Stimulated activated CD4-positive, alpha-beta T cell treated with anti-CD3 and anti-CD28 coated beads, Interleukin-1b, Interleukin-23, amount 100 ng/mL, for 1 hour (primary cell): ENCODE measurements at places on chromosomes 16 and 17.

- no peak for DNase-seq
Observed at GRCh38 chr16:82460766-82461165, 166.0 kb upstream of the CDH13 start.

GRCh38 chr17:71872843-71873485 lies 247.9 kb upstream of the SOX9 start:
- no peak for DNase-seq

DNA sequence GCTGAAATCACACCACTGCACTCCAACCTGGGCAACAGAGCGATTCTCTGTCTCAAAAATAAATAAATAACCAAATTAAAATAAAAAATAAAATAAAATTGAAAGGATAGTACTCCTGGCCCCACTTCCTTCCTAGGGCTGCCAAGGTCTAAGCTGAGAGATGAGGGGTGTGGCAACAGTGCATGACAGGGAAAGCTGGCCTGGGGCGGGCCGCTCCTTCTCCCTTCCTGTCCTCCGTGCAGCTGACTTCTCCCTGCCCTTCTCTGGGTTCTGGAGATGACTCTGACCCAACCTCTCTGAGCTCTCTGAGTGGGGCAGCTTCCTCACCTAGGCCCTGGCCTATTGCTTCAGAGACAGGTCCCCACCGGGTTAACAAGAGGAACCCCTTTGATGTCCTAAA lies 8.7 kb upstream of the SLC25A39 start:
- DNase-seq: no peak

- DNase-seq: no peak
Observed at GRCh38 chr17:47942096-47942510, 732 bp downstream of the PNPO start.

GRCh38 chr17:68909066-68909465 lies 46.1 kb downstream of the ABCA8 start:
- DNase-seq: no peak

GRCh38 chr17:17106756-17107155 lies 64.5 kb downstream of the MPRIP start:
- no peak for DNase-seq

DNA sequence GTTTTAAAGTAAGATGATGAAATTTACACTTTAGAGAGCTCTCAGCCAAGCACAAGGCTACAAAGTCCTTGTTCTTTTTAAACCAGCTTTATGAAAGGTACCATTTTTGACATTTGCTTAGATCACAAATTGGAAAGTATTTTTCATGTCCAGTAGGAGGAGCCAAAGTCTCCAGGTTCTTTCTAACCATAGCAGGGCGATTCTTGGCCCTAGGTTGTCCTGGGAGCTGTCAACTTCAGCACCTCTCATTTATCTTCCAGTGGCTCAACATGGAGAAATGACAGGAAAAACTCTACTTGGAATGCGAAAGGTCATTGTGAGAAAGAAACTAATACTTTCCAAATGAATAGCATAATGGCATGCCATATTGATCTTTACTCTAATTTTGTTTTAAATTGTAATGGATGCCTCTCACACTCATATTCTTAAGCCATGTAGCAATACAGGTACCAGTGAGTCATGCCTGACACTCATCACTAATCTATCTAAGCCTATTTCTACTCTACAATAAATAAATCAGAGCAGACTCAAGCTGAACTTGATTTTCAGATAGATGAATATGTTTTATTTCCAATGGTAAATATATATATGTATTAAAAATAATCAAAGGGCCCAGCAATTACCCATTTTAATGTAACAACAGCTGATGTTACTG lies 919.1 kb upstream of the EEF2KMT start:
- DNase-seq: no peak

DNA sequence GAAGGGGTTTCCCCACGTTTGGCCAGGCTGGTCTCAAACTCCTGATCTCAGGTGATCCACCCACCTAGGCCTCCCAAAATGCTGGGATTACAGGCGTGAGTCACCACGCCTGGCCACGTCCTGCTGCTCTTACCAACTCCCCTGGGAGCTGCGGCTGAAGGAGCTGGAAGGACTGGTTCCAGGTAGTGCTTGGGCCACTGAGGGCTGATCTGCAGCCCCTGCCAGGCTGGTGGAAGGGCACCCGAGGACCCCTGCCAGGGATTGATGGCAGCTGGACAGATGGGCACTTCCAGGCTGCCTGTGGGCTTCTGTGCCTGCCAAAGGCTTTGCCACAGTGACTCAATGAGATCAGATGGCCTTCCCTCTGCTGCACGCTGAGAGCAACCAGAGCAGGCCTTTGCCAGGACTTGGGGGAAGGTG lies 2.3 kb downstream of the OXLD1 start:
- DNase-seq: no peak

GRCh38 chr16:8877894-8878522 lies 4.1 kb upstream of the LITAFD start:
- DNase-seq: no peak

DNA sequence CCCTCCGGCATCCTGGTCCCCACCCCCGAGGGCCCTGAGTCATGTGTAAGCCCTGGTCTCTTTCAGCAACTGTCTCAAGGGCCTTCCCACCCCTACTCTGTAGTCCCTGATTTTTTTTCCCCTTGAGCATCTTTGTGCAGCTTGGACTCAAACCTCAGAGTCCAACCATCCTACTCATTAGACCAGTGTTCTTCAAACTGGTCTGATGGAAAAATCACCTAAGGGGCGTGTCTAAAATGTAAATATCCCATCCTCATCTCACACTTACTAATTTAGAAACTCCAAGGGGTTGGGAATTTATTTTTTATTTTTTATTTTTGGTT lies 624 bp downstream of the G6PC3 start:
- DNase-seq: peak; percentile 49

DNA sequence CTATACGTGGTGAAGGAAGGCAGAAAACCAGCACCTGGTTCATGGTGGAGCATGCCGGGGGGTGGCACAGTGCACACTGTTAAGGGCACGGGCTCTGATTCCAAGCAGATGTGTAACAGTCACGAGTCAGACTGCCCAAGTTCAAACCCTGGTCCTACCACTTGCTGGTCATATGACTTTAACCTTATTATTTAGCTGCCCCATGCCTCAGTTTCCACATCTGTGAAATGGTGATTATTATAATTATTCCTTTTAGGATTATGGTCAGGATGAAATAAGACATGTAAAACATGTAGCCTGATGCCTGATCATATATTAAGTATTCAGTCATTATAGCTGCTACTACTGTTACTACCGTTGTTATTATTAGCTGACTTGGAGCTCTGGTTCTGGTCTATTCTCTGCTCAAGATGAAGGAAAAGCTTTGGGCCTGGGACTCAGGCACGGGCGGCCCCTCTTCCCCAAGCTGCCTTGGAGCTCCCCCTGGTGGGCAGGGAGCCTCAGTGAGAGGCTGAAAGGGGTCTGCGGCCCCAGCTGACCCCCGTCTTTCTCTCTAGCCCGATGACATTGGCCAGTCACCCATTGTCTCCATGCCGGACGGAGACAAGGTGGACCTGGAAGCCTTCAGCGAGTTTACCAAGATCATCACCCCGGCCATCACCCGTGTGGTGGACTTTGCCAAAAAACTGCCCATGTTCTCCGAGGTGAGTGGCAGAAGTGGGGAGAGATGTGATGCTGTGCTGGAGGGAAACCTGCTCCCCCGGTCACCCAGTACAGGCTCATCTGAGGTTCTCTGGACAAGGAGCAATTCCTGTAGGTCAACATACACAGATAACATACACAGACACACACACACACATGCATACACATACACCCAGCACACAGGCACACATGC lies 14.0 kb downstream of the NR1D1 start:
- DNase-seq: no peak

- DNase-seq: no peak
Observed at GRCh38 chr16:1645914-1646525, 32.1 kb upstream of the JPT2 start.

DNA sequence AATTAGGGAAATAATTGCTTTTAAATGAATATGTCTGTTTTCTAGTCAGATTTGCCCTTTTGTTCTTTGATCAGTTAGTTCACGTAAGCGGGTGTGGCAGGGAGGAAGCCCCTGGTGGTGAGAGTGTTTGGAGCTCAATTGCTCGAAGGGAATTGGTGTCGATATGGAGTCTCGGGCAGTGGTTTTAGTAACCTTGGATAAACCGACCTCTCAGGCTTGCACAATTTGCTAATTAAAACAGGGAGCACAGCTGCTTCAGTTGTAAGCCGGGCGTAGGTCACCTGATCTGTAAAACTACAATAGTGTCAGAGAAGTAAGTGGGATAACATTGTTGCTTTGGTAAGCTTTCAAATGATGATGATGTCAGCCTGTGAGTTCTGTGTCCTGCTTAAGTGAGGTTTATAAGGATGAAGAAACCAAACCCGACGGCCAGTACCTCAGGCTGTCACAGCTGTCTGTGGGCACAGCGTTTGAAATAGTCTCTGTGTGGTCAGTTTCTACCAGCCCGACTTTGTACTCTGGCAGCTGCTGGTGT lies 2.9 kb downstream of the ZNF750 start:
- no peak for DNase-seq

DNA sequence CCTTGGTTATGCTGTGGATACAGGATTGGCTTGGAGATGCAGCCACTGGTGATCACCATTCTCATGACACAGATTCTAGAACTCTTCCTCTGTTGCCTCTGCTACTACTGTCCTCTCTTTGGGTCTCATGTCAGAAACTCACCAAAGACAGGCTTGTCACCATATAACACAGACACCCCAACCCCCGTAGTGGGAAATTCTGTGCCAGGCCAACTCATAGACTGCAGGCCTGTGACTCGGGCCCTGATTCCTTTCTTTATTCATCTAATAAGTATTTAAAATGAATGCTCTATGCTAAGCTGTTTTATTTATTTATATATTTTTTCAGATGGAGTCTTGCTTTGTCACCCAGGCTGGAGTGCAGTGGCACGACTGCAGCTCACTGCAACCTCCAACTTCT lies 9.5 kb downstream of the CYB5D2 start:
- no peak for DNase-seq

DNA sequence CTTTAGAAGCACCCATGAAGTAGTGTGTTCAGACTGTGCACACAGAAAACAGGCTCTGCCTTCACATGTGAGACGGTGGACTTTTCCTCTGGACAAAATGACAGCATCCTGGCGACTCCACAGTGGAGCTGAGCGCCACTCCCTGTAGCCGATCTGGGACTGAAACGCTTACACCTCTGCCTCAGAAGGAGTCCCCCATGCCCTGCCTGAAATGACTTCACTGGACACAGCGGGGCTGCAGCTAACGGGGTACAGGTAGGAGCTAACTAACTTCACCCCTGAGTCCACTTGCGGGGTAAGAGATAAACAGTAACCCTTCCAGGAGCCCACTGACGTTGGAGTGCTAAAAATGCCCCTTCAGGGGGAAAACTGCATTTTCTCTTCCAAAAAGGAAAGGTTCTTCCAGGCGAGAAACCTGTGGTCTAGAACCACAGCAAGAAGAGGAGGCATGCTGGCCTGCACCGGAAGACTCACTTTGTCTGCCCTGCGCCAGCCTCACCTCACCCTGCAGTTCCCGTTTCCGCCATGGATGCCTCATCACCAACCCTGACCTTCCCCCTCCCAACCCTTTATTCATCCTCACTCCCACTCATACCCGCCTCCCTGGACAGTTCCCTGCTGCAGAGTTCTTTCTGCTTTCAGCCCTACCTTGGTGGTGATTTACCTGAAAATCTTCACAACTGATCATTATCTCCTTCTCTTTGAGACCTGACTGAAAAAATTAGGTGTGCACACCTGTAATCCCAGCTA lies 19.4 kb upstream of the ENDOV start:
- no peak for DNase-seq

DNA sequence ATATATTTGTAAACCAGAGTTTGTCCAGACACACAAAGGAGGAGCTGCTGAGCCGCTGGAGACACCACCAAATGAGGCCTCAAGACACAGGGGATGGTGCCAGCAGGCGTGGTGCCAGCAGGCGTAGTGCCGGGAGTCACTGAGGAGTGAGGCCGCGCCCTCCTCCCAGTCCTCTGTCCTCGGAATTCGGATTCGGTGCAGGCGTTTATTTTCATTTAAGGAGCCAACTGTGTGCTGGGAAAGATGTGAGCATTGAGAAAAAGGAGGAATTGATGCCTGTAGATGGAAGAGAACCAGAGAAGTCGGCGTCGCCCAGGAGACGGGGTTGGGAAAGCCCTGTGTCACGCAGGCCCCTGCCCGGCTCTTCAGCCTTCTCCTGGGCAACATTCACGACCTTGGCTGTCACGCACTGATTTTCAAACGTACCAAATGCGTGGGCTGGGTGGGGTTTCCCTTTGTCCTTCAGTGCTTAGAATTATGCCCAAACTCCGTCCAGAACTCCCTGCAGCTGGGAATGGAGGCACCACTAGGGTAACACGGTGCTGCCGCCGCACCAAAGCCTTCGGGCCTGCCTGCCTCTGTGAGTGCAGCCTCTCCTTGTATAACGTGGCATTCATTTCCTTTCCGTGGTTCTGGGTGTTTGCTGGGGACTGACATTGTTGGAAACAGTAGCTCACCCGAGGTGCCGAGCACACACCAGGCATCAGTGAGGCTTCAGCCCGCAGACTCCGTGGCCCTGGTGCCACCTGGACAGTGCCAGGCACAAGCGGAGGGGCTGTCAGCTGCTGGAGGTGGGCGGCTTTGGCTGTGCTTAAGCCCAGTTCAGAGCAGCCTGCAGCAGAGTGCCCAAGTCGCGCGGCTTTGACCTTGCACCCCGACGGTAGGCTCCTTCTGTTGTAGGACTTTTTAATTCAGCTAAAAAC lies 49.0 kb upstream of the CHMP6 start:
- no peak for DNase-seq

DNA sequence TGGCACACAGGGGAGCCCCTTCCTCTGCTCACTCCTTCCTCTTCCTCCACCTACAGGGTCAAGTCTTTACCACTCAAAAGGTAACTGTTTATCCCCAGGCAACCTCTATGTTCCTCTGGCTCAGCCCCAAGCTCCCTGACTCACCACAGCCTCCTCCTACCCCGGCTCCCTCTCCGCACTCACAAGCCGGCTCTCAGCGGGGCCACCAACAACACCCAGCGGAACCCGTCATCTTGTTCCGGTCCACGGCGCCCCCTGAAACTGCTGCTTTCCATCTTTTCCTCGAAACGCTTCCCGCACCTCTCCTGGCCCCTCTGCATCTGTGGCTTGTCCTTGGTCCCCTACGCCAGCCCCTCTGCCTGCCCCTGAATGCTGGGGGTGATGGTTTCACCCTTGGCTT lies 58.4 kb downstream of the NXN start:
- no peak for DNase-seq

- no peak for DNase-seq
Observed at GRCh38 chr16:18782697-18783429, 7.3 kb downstream of the RPS15A start.

DNA sequence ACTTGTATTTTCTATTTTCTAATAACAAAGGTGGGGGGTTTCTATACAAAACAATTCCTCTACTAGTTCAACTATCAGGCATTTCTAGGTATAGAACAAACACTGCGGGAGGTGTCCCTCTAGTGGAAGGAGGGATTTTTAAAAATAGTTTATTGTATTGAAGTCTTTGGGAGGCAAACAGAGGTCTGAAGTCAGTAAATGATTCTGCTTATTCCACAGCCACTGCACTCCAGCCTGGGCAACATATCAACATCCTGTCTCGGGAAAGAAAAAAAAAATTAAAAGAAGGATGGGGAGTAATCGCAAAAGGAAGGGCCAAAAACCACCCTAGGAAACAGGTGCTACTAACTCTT lies 648 bp upstream of the ERCC4 start:
- DNase-seq: no peak
